ENCODE measurements at places on chromosomes 13 and 19. TPM values are rescaled to one million over a fixed set of nuclear protein-coding genes. Genes with fewer than 3 reads are reported as not detected.

DNA sequence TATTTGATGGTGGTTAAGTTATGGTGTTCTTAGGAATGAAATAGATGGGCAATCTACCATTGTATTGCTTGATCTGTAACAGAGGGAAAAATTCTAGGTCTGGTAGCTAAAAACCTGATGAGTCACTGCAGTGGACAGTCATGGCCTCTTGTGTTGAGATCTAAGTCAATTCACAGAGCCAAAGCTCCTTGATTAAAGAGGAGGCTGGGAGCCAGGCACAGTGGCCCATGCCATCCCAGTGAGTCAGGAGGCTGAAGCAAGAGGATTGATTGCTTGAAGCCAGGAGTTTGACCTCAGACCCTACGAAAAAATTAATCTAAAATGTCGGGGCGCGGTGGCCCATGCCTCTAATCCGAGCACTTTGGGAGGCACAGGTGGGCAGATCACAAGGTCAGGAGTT is 67.1 kb upstream of the KPNA3 start:
- peak; percentile 69 for DNase-seq

GRCh38 chr13:61406275-61406674 is 9.4 kb downstream of the PCDH20 start:
- DNase-seq: no peak

DNA sequence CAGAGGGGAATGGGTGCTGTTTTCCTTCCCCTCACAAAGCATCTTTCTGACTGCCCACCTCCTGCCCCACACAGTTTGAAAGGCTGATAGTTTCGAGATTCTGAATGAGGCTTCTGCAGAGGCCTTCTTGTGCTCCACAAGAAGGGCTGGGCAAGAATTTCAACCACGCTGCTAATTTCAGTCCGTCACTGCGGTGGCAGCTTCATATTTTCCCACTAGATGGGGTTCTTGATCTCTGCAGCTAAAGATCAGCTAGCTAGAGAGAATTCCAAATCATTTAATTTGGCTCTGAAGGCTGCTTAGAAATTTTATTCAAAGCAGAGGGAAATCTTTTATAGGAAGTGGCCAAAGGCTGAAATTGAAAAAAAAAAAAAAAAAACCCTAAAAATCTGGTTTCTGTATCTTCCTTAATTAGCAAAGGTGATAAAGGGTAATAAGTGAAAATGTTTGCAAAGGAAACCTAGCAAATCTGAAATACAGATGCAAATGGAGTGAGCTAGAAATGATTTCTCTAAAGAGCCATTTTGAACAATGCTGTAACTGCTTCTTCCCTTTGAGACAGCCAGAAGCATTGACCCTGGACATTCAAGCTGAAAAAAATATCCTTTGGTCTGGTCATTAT is 38.0 kb upstream of the C13orf42 start:
- DNase-seq: peak; percentile 8

GRCh38 chr13:57601536-57601935 is 30.0 kb upstream of the PCDH17 start:
- no peak for DNase-seq

DNA sequence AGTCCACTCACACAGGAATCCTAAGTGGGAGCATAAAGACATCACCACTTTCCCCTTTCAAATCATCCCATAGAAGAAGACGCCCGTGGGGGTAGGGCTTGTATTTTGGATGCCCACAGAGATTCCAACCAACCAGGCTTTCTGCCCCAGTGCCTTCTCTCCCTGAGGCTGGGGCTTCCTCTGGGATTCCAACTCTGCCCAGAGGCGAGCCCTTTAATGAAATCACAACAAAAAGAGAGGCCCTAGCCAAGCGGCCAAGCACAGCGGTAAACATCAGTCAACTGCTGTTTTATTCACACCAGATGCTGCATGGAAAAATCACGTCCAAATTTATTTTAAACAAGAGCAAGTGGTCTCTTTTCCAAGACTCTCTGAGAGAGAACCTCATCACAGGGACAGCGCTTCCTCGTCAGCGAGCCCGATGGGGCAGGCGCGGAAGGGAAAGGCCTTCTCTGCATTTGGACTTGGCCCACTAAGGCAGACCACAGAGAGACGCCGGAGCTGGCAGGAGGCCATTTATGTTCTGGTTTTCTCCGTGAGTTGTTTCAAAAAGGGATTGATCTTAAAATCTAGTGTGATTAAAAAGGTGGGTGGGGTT is 31.5 kb downstream of the ADPRHL1 start:
- peak; percentile 13 for DNase-seq

- DNase-seq: no peak
Measured at GRCh38 chr13:93055233-93055632, 171.4 kb upstream of the GPC6 start.

DNA sequence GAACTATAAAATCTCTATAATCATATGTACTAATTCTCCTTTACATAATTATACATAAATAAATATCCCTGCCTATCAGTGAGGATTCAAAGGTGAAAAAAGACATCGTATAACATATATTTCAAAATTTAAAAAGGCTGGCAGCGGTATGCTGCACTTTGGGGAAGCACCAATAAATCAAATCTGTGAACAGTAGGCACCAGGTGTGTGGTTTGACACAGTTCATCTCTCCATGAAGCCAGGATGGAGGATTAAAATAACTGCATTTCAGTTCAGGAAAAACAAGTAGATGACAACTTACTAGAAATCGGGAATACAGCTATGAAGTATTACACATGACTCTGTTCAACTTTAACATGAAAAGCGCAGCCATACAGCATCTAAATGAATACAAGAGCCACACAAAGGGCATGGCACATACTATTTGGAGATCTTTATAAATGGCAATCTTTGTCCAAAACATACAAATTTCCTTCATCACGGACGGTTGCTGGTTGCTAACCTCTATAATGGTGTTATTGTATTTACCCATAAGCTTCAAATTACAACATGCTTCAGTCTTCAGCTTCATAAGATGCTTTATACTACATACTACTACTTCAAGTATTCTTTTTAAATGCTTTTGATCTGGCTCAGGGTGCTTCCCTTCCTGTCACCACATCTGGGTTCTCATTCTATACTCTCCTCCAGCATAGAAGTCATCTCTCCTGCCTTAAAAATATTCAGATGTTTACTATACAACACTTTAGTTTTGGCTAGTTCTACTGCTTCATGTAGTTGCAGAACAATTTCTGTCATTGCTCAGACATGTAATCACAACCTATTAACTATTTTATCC is 128.7 kb downstream of the KLF12 start:
- DNase-seq: no peak

- DNase-seq: no peak
Measured at GRCh38 chr19:38204096-38204495, 19.9 kb downstream of the DPF1 start.

- no peak for DNase-seq
Measured at GRCh38 chr19:40571005-40571318, 5.7 kb upstream of the SHKBP1 start.

DNA sequence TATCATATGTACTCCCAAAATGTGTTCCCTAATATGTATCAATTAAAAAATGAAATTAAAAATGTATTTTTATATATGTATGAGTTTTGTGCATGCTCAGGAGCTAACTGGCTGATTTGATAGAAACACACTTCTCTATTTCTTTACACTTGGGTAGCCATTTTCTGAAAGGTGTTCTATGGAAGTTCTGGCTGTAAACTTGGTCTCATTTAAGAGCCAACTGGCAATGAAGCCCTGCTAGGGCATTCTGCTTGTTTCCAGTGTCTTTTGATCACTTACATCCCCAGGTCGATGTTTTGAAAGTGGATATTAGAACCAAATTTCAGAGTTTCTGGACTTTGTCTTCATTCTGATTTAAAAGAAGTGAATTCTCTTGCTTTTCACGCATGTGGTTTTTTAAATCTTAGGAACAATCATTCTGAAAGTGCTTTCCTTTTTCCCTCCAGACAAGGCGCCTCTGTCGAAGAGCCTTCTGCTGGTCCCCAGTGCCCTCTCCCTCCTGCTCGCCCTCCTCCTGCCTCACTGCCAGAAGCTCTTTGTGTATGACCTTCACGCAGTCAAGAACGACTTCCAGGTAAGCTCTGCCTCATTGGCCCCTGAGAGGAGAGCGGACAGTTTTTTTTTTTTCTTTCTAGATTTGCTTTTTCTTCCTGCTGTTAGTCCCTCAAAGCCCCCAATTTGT is 20.1 kb downstream of the GPR18 start:
- DNase-seq: no peak

DNA sequence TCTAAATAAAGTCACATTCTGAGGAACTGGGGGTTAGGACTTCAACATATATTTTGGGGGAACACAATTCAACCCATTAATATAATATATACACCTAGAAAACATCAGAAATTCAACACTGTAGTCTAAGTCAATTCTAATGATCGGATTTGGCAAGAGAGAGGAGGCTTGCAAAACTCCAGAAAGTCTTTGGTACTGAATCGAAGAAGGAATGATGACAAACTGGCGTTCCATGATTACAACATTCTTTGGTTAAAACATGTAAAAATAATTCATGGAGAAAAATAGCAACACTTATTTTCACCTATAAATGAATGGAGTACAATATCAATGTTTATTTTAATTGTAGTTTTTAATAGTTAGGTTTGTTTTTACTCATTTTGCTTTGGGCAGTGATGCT is 62.4 kb downstream of the MBNL2 start:
- no peak for DNase-seq

DNA sequence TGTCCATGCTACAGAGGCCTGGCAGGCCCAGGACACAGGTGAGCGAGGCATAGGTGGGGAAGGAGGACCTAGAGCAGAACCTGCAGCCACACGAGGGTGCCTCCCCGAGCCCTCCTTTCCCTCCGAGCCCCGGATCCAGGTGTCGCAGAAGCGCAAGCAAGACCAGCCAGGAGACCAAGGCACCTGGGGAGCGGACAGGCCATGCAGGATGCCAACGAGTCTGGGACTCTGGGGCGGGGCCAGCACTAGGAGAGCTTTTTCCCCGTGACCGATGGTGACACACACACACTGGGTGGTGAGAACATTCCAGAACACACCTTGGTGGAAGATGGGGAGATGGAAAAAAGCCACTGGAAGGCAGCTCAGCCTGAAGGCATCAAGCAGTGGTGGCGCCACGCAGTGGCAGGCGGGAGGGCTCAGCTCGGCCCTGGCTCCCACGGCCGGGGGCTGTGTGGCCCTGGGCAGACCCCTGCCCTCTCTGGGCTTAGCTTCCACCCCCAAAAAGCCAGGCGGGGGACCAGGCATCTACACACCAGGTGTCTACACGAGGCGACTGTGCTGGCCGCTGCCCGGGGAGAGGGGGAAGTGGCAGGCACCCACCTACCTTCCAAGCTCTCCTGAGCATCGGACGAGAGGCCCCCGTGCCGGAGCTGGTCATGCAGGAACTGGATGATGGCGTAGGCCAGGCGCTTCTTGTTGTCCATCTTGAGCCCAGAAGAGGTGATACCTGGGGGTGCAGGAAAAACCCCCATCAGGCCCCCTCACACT is 14.5 kb downstream of the SGTA start:
- DNase-seq: no peak

DNA sequence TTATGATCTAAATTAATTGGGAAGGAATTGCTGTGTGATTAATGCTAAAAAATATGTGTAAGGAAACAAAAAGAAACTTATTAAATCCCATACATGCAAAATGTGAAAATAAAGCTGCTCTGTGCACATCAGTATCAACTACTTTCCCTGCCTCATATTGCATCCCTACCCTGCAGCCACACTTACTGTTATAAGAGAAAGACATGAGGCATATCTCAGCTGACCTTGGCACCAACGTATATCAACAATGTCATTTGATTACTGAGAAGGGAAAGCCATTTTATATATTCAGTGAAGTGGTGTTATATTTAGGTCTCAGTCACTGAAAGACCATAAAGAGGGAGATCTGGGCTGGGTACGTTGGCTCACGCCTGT is 585.1 kb downstream of the GPC6 start:
- no peak for DNase-seq

PSG7 gene
- 0.10 TPM for polyA plus RNA-seq

STARD13 gene
- 27.7 TPM for polyA plus RNA-seq

SIGLEC8 gene
- polyA plus RNA-seq: not detected

INAFM1 gene
- polyA plus RNA-seq: 2.4 TPM

SAMD4B gene
- 47.3 TPM for polyA plus RNA-seq

CRX gene
- not detected for polyA plus RNA-seq

RGS9BP gene
- polyA plus RNA-seq: 0.07 TPM

FBXL3 gene
- 29.0 TPM for polyA plus RNA-seq

Data from AG04450 (cell line).